ENCODE measurements at places on chromosomes 5 and 9.

- no peak for DNase-seq
Measured at GRCh38 chr5:154570572-154571324, 92.7 kb upstream of the HAND1 start.

GRCh38 chr5:6703806-6704205, 9.4 kb upstream of the TENT4A start:
- DNase-seq = no peak

GRCh38 chr5:151083081-151083676, 2.3 kb upstream of the TNIP1 start:
- DNase-seq = peak; percentile 65

- DNase-seq = no peak
Measured at GRCh38 chr9:137313326-137313936, 11.4 kb upstream of the NRARP start.

- no peak for DNase-seq
Measured at GRCh38 chr5:96175090-96175489, 213.4 kb upstream of the ELL2 start.
